ENCODE measurements at places on chromosomes 7 and 10. TPM values are rescaled to one million over a fixed set of nuclear protein-coding genes. Genes with fewer than 3 reads are reported as not detected.

The ADIRF gene
- total RNA-seq: 0.21 TPM

The TAF6 gene
- 66.8 TPM for total RNA-seq

The FOXI2 gene
- not detected for total RNA-seq

The NAT16 gene
- total RNA-seq: 0.06 TPM

The GDF2 gene
- not detected for total RNA-seq

The CACNA2D1 gene
- 3.8 TPM for total RNA-seq

Measured in A549 treated with RU486 at 1 μM for 4 hours (cell line).